Stimulated activated CD4-positive, alpha-beta T cell treated with anti-CD3 and anti-CD28 coated beads, Interleukin-12 subunit alpha, Interleukin-12 subunit beta, amount 100 ng/mL, for 48 hours (primary cell): ENCODE measurements at places on chromosomes 13 and 19.

- DNase-seq: no peak
Observed at GRCh38 chr13:96809366-96810096, 184.7 kb downstream of the OXGR1 start.

DNA sequence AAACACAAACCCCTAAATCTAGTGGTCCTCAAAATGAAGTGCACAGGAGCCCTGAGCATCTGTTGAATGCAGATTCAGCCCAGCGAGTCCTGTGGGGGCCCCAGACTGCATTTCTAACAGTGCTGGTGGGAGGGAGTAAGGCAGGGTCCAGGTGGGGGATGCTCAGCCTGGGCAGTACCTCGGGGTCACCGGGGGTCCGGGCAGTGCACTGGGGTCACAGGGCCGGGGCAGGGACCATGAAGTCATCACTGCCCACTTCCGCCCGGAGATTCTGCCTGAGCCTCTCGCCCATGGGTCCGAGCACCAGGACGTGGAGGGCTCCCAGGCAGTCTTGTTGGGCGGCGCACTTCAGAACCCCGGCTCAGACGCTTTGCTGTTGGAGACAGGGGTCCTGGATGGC is 838 bp upstream of the ATP4B start:
- DNase-seq: no peak

GRCh38 chr13:79447141-79447540 is 33.8 kb upstream of the NDFIP2 start:
- DNase-seq: no peak

DNA sequence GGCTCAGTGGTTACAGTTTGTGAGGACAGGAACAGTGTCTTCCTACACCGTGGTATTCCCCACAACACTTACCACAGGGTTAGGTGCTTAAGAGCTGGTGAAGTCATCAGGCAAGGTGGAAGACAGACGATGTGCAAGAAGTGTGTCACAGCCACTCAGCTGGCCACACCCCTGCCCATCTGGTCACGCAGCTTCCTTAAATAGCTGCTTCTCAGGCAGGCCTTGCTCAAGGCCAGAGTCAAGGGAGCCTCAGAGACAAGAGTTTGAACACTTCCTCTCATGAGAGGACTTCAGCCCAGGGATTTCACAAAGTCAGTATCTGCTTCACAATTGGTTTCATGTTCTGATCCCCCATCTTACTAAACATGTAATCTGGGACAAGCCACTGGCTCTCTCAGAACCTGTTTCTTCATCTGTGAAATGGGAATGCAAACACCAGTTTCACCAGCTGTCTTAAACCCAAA is 80.3 kb upstream of the FRY start:
- no peak for DNase-seq

DNA sequence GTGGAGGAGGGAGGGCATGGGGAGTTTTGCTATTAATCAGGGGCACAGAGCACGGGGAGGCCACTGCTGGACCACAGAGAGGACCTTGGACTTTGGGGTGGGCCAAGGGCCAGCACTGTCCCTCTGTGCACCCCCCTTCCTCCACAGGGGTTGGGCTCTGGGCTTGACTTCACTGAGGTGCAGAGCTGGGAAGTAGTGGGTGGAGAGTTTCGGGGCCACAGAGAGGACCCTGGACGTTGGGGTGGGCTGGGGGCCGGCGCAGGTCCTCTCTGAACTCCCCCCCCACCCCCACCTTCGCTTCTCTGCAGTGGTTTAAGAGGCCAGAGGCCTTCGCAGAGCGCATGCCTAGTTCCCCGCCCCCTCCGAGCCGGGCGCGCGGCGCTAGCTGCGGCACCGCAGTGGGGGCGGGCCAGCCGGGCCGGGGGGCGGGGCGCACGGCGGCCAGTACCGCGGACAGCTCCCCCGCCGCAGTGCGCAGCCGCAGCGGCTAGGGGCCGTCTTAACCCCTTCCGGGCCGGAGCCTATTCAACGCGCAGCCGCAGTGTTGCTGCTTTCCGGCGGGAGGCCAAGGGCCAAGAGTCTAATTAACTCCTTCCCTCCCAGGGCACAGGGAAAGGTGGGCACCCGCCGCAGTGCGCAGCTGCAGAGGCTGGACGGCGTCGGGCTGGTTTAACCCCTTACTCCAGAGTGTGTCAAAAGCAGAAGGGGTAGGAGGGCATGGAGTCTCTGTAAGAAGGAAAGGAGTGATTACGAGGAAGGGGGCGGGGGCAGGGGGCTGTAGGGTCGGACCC is 3.7 kb downstream of the KCNC3 start:
- peak; percentile 67 for DNase-seq

DNA sequence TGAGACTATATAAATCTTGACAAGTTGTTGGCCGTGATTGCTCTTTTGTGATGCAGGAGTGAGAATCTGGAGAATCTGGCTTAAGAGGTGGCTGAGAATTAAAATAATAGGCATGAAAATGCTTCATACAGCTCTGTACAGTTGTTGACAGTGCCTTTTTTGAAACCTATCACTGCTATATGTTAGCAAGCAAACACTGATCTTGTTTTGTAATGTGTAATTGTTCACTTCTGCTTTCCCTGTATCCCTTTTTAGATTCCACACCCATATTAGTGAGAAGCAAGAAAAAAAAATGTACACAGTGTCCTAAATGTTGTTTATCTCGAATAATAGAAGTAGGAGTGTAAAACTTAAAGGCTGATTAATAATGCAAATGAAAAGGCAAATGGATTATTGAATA is 31.1 kb downstream of the ITM2B start:
- no peak for DNase-seq

DNA sequence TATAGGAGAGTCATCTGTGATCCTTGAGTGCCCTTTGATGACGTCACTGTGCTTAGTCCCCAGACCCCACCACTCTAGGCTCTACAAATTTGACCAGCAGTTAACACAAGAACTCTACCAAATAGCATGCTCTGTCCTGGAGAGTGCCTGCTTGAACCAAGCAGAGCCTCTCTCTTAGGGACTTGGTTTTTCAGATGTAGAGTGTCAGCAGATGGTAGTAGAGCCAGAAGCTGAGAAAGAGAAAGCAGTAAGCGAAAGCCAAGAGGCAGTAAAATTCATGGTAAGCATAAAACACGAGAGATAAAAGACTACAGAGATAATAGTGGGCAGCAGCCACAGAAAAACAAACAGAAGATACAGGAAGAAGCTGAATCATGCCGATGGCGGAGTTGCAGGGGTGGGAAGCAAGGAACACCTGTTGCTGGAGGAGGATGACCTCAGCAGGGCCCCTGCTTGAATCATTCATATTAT is 193.3 kb downstream of the SLC7A1 start:
- DNase-seq: no peak

- DNase-seq: no peak
Observed at GRCh38 chr19:51407511-51408131, 9.8 kb downstream of the SIGLEC10 start.

DNA sequence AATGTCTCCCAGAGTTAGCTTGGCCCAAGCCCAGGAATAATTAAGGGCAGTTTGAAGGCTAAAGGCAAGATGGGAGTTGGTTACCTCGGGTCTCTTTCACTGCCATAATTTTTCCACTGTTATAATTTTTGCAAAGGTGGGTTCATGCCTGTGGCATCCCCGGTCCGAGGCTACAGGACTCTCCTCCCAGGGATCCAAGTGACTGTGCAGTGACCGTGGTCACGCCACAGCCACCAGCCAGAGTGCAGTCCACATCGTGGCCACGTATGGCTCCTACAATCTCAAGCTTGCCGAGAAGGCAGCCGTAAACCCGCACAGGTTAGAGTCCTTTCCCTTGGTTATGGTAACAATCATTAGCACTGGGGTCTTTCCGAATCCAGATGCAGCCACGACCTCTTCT is 36.8 kb downstream of the C13orf46 start:
- no peak for DNase-seq

DNA sequence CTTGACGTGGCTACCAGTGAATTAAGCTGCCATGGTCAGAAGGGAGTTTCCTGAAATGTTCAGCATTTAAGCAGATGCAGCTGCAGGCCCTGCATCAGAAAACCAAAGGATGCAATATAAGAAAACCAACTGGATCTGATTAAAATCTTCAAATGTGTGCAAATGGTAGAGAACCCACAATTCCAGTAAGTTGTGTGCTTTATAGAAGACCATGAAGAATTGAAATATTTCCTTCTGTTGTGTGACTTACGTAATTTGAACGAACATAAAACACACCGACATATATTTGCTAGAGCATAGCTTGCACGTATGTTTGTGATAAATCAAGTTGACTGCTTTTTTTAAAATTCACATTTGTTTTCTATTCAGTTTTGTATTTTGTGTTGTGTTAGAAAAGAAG is 191.4 kb downstream of the COL4A1 start:
- DNase-seq: no peak

DNA sequence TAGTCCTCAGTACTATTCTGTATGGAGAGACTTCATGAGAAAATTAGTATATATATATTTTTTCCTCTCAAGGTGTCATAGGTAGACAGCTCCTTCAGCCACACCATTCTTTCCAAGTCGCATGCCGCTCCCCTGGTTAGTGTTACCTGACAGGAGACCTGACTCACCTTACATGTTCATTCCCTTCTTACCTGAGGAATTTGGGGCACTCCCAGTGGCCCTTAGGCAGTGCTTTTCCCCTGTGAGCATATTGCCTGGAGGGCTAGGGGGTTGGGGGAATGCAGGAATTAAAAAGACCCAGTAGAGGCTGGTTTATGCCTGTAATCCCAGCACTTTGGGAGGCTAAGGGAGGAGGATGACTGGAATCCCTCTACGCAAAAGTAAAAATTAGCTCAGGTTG is 9.0 kb upstream of the ACTN4 start:
- no peak for DNase-seq

- DNase-seq: no peak
Observed at GRCh38 chr13:74194846-74195245, 60.6 kb upstream of the KLF12 start.

DNA sequence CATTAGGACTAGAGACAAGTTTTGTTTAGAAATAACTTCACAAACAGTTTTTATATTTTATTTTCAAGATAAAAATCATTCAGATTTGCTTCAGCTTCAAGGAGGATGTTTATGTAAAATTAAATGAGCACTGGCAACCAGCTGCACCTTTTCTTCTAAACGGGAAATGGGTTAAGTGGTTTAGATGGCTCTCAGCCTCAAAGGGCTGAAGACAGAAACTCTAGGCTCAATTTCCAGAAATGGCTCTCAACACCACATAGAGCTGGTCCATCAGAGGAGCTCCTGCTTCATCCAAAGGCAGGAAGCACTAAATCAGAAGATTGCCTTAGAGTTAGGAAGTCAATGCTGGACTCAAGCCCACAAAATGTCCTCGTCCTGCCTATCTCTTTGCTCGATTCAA is 74.7 kb downstream of the ZNF429 start:
- DNase-seq: no peak

- no peak for DNase-seq
Observed at GRCh38 chr13:41706152-41706551, 248.8 kb downstream of the RGCC start.

DNA sequence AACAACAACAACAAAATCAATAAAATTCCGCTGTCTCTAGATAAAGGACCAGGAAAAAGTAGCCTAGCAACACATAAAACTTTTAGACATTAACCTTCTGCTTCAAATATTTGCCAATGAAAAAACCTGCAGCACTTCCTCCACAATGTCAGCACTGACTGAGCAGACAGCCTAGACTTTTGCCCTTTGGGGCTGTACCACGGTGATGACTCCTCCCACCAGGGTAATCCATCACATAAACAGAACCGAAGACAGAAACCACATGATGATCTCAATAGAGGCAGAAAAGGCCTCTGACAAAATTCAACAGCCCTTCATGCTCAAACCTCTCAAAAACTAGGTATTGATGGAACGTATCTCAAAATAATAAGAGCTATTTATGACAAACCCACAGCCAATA is 30.2 kb upstream of the TRPC4 start:
- DNase-seq: no peak

DNA sequence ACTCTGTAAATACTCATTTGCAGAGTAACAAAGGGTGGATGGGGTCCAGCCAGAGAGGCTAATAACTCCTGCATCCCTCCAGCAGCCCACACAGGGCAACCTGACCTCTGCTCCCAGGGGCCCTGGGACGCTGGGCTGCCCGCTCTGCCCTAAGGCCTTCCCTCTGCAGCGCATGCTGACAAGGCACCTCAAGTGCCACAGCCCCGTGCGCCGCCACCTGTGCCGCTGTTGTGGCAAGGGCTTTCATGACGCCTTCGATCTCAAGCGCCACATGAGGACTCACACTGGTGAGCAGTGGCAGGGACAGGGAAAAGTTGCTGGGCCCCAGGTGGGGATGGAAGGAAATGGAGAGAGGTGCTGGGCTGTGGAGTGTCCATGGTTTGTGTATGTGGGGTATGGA is 1.7 kb downstream of the OVOL3 start:
- DNase-seq: no peak

DNA sequence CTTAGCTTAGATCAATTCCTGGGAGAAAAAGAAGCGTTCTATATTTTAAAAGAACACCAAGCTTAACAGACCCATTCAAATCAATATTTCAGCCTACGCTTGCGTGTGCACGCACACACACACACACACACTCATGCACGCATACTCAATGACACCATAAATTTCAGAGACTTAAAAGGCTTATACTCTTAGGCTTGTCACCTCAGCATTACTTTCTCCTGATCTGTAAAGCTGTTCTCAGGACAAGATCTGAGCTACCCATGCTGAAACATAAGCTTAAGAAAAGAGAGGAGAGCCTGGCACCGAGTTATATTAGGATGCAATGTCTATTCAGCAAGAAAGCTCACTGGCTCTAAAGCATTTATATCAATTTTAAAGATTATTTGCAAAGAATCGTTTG is 368.5 kb downstream of the FGF14 start:
- DNase-seq: no peak

DNA sequence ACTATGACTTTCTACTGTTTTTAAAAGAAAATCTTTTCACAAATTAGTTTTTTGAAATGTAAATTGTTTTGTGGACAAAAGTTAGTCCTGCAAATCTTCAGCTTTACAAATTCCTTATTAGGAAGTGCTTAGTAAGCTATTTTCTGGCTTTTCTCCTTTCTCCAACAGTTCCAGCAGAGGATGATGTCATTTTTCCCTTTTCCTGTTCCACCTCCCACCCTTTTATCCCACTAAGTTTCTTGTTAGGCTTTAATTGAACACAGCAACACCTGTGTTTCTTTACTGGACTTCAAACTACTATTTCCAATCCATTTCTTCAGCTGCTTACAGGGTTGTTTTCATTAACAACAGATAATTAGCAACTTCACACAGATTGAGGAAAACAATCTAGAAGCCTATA is 389.2 kb downstream of the NDFIP2 start:
- DNase-seq: no peak

DNA sequence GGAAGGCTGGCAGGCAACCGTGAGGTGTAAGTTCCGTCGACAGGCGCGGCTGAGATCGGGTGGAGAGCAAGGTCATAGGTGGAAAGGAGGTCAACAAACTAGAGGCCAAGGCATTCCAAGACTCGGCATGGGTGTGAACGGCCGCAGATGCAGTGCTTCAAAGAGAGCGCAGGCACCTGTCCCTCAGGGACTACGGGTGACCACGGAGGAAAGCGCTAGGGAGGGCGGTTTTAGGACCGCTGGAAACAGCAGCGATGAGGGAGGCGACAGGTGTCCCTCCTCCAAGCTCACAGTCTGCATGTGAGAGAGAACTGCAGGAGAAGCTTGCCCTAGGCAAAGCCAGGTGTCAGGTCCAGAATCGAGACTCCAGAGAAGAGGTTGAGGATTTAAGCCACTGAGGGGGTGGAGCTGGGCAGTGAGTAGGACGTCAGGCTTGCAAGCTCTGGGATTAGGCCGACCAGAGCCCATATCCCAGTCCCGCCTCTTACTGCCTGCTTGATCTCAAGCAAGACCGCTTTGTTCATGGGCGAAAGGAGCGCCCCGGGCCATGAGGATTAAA is 1.6 kb upstream of the MLNR start:
- no peak for DNase-seq
